Stimulated activated CD4-positive, alpha-beta T cell treated with anti-CD3 and anti-CD28 coated beads, Interleukin-12 subunit alpha, Interleukin-12 subunit beta, amount 100 ng/mL, for 48 hours (primary cell): ENCODE measurements at places on chromosomes 7 and 10.

DNA sequence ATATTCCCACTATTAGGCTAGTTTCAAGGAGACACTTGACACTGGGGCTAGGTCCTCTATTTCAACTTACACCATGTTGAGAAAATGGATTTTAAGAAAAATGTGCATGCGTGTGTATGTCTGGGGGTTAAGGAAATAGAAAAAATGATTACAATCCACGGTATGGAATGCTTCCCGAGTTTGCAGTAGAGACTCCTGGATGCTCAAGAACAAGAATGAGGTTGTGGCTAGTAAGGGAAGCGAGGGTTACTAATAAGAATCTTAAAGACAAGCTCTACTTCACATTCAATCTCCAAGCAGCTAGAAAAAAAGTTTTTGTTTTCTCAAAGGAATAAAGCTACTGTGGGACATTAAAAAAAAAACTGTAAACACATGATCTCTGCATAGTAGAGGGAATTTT lies 54.7 kb downstream of the ANK3 start:
- DNase-seq, result no peak

DNA sequence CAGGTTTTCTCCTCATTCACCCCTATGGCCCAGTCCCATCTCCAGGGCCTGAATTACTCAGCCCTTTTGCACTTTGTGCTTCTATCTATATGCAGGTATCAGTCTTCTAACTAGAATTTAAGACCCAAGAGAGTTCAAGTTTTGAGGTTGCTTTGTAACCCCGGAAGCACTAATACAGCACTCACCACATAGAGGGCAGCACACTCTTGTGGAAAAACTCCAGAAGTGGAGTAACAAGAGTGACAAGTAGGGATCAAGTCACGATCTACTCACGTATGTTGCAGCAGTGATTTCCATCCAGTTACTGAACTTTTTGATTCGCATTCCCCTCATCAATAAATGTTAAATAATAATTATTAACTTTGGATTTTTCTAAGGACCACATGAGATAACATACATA lies 151.0 kb downstream of the CHCHD3 start:
- DNase-seq, result no peak

- no peak for DNase-seq
Measured at GRCh38 chr10:122020226-122020625, 31.3 kb downstream of the TACC2 start.

- no peak for DNase-seq
Measured at GRCh38 chr7:1231214-1232102, 1.2 kb upstream of the UNCX start.

GRCh38 chr7:148212731-148213130 lies 377.8 kb upstream of the C7orf33 start:
- no peak for DNase-seq

GRCh38 chr10:103660364-103661197 lies 167.1 kb downstream of the NEURL1 start:
- DNase-seq, result no peak
